ENCODE measurements at places on chromosomes 7 and 10.

GRCh38 chr7:131897016-131897789, 340.8 kb upstream of the PODXL start:
- no peak for DNase-seq

GRCh38 chr10:21327289-21327993, 198.0 kb downstream of the SKIDA1 start:
- no peak for DNase-seq

DNA sequence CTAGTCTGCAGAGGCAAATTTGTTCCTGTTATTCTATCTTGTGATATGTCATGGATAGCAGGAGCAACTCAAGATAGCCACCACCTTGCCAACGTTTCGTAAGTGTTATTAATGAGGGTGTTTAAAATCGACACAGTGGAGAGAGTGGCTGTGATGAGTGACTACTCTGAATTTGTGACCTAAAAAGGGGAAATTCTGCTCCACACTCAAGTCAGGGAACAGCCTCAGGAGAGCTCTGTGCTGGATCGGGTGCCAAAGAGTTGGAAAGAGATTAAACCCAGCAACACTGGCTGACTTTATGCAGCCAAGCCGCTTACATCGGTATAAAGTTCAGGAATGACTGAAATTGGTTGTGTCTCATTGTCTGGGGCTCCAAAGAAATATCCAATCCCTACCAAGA, 9.5 kb downstream of the TACC2 start:
- no peak for DNase-seq

- no peak for DNase-seq
Measured at GRCh38 chr7:101690061-101690460, 61.0 kb upstream of the MYL10 start.

DNA sequence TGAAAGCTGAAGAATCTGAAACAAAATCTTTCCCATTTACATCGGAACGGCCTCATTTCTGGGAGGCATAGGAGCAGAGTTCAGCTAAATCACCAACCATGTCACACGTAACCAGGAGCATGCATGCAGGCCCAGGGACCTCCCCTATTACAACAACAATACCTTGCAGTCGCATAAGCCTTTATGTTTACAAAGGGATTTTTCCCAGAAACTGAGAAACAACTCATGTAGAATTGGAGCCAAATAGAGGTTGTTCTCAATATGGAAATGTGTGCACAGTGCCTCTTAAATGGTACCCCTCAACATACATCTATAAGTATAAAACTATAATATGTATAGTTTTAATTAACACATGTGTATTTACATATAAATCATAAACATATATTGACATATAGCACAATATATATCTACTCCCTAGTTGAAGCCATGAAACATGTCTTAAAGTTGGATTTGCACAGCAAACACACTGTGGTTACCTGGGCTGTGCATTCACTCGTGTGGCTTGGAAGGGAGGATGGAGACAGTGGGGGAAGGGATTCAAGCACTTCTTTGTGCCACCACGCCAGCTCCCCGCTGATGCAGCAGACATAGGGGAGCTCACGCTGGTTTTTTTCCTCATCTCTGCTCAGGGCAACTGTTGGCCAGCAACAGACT, 35.0 kb upstream of the DGKI start:
- no peak for DNase-seq

GRCh38 chr10:22625516-22626290, 88.7 kb downstream of the PIP4K2A start:
- DNase-seq = no peak

DNA sequence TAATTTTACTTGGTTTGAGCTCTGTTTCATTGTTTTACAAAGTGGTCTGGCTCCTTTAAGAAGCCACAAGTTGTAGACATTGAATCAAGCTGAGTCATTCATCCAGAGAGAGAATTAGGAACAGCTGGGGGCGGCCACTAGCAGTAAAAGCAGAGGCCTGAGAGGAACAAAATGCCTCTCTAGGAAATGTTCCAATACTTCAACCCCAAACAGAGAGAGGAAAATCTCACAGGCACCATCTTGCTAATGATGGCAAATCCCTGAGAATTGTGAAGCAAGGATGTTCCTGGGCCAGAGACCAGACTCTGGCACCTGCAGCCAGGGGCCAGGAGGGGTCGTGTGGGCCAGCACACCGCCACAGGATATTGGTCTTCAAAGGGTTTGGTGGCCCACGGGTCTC, 26.5 kb upstream of the TRIL start:
- peak; percentile 71 for DNase-seq

DNA sequence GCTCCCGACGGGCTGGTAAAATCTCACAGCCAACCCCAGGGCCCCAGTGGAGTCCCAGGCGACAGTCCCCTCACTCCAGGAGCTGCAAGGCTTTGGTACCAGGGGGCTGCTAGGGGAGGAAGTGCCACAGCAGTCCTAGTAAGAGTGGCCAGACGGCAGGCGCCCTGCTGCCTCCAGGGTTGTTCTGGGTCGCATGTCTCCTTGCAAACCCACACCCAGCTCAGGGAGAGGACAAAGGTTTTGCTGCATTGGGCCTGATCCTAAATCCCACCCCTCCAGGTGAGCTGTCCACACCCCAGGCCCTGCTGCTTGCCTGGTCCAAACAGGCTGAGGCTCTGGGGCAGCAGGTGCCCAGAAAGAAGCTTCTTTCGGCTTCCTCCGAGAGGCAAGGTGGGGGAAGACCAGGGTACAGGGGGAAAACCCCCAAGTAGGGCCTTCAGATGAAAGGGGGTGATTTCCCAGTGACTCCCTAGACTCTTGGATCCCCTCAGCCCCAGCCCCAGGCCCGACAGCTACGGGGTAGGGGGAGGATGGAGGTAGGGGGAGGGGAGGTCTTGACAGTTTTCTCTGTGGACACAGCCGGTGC, 4.2 kb upstream of the KCP start:
- DNase-seq = no peak

DNA sequence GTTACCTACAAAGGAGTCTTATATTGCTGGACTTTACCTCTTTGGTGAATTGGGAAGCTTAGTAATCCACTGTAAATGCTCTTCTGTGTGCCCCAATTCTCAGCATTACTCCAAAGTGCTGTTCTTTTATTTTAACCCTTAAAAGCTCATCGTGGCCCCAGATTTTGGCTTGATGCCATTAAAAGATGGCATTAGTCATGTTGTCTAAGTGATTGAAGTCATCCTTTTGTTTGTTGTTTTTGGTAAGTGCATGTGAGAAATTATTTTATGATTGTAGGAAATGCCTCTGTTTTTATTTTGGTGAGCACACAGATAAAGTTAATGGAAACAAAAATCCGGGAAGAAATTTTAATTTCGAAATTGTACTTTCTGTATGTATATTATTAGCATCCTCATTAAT, 82.5 kb upstream of the GATA3 start:
- no peak for DNase-seq

GRCh38 chr10:93501650-93502049, 5.2 kb downstream of the CEP55 start:
- DNase-seq = no peak

GRCh38 chr10:4778761-4779160, 47.2 kb upstream of the AKR1E2 start:
- DNase-seq = no peak

GRCh38 chr10:117254774-117255735, 14.1 kb downstream of the SLC18A2 start:
- DNase-seq = no peak

DNA sequence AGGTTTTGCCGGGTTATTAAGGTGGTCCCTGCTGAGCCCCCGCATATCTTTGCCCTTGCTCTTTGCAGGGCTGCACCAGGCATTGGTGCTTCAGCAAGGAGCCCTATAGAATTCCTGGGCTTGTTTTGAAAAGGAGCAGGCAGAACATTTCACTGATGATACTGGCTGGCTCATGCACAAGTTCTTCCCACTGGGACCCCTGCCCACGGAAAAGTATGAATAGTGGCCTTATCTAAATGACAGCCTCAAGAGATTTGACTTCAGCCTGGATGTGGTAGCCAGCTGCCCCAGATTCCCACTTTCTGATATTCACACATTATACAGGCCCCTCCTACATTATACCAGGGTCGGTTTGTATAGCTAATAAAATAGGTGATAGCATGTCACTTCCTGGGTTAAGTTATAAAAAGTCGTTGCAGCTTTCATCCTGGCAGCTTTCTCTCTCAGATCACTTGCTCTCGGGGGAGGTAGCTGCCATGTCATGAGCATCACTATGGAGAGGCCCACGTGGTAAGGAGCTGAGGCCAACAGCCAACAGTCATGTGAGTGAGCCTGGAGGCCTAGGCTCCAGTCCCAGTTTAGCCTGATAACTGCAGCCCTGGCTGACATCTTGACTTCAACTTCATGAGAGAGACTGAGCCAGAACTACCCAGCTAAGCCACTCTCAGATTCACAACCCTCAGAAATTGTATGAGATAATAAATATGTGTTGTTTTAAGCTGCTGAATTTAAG, 16.8 kb upstream of the CRTAC1 start:
- DNase-seq = no peak

DNA sequence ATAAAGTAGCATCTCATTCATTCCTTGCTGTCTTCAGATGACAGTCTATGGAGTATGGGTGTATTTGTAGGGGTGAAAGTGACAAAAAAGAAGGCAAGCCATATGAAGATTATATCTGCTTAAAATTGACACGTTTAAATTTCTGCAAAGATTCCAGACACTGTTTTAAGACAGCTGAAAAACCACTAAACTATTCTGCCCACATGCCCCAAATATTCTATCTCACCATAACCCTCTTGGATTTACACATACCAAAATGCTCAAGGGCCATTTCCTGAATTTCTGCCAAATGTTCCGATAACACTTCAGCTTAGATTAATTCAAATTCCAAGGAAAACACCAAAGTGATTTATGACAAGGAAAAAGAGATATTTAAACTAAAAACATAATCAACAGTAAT, 99.9 kb upstream of the IL6 start:
- no peak for DNase-seq

DNA sequence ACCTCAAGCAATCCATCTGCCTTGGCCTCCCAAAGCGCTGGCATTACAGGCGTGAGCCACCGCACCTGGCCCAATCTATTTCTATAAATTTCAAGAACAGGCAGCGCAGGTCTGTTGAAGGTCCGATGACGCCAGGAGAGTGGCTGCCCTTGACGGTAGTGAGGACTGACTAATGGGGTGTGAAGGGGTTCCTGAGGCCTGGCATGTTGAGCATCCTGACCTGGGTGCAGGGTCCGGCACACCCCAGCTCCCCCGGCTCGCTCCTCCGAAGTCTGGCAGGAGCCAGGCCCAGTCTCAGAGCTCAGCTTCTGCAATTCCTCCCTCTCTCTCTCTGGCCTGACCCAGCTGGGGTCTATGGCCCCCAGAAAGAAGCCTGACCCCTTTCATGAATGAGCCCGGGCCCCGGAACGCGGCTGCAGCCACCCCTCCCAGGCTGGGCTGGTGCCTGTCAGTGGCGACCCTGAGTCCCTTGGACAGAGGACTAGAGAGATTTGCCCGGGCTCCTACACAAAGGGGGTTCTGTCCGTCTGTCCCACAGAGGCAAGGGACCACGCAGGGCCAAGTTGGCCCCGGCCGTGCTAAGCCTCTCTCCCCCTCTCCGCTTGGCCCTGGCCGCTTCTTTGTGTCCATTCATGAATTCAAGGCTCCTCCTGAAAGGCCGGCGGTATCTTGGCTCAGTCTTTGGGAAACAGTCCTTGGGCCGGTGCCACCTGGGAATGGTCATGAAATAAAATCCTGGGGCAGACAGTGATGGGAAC, 18.8 kb downstream of the MMD2 start:
- DNase-seq = peak; percentile 90

GRCh38 chr10:28853195-28853594, 175.9 kb downstream of the BAMBI start:
- DNase-seq = no peak

- no peak for DNase-seq
Measured at GRCh38 chr10:78914502-78915189, 154.1 kb upstream of the ZMIZ1 start.

DNA sequence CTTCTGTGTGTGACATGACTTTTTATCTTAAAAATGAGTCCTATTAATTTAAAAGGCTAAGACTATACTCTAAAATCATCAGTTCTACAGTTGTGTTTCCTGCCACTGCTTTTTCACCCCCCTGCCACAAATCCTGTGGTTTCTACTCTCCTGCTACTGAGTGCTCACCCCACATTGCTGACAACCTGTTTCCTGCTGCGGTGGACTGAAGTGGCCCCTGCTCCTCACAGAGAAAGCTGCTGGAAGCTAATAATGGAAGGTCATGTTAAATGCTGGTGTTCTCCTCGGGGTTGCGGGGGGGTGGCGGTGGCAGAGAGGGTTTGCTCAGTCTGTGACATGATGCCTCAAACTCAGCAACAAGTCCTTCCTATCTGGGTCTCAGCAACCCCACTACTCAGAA, 113.2 kb upstream of the INHBA start:
- no peak for DNase-seq

DNA sequence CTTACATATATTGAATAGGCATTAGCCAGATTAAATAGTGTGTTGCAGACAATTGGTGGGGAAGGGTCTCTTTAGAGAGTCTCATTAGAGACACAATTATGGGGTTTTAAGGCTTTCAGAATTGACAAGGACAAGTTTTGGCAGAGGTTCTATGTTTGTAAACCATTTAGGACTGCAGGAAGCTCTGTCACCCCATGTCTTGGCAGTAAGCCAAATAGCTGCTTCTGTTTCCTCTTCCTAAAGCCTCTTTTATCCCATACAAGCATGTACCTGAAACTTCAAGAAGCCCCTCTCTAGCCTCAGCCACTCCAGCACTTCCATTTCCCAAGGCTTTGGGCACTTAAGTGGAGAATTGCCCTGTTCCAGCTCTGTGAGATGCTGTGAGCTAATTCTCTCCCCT, 21.8 kb upstream of the LRRC4 start:
- DNase-seq = no peak

- no peak for DNase-seq
Measured at GRCh38 chr7:140571538-140572122, 69.0 kb downstream of the DENND2A start.

- DNase-seq = no peak
Measured at GRCh38 chr10:69315610-69316312, 37.5 kb downstream of the HK1 start.

DNA sequence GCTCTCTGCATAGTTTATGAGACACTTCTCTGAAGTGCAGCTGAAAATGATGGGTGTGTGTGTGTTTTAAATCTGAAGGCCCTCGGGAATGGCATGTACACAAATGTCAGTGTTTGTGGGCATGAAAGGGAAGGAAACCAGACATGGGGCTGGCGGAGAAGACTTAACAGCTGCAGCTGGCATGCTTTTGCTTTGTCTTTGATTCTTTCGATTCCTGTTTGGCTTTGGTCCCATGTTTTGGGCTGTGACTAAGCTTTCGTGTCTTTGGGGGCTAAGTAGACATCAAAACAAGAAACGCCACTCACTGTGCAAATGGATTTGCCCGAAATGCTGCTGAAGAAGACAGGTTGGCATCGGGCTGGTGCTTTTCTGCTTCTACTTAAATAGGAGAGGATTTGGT, 179.3 kb downstream of the PFKFB3 start:
- DNase-seq = no peak
